ENCODE measurements at places on chromosomes 6 and 20. TPM values are rescaled to one million over a fixed set of nuclear protein-coding genes. Genes with fewer than 3 reads are reported as not detected.

The PSMG4 gene
- total RNA-seq, result 37.9 TPM

The IPCEF1 gene
- 6.6 TPM for total RNA-seq

The TREML2 gene
- not detected for total RNA-seq

The BLTP3A gene
- total RNA-seq, result 11.3 TPM

The DHX35 gene
- total RNA-seq, result 26.1 TPM

The FAM83B gene
- total RNA-seq, result 1.5 TPM

The ZFP57 gene
- 0.10 TPM for total RNA-seq

The SLC32A1 gene
- total RNA-seq, result not detected

The DUSP15 gene
- total RNA-seq, result 2.5 TPM

The MTHFD1L gene
- total RNA-seq, result 46.0 TPM

The CDKN1A gene
- 0.55 TPM for total RNA-seq

GRCh38 chr6:46255528-46255927 is 84.7 kb upstream of the ENPP5 start:
- no peak for DNase-seq

GRCh38 chr6:54138795-54139194 is 27.6 kb downstream of the MLIP start:
- no peak for DNase-seq

GRCh38 chr6:83257791-83258190 is 64.6 kb downstream of the RWDD2A start:
- DNase-seq, result no peak

DNA sequence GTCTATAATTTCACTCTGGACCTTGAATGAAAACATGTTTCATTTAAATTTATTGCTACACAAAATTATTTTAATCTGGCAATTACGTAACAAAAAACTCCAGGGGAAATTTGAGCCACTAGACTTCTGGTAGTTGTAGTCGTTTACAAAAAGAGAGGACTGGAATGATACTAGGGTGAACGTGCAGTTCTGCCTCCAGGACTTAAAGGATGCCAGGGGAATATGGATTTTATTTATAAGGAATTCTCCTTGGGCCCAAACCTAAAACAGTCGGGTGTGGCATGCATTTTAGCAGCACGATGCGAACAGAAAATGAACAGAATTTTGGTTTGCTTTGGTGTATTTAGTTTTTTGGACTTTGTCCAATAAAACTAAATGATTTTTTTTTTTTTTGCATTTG is 76.9 kb downstream of the PRL start:
- DNase-seq, result no peak

GRCh38 chr6:166950443-166950821 is 5.9 kb downstream of the RNASET2 start:
- DNase-seq, result no peak

GRCh38 chr20:53399592-53400335 is 193.9 kb downstream of the ZNF217 start:
- DNase-seq, result no peak

GRCh38 chr6:63303476-63303875 is 16.3 kb downstream of the LGSN start:
- DNase-seq, result no peak

GRCh38 chr20:2617099-2617714 is 35.2 kb upstream of the NOP56 start:
- no peak for DNase-seq

DNA sequence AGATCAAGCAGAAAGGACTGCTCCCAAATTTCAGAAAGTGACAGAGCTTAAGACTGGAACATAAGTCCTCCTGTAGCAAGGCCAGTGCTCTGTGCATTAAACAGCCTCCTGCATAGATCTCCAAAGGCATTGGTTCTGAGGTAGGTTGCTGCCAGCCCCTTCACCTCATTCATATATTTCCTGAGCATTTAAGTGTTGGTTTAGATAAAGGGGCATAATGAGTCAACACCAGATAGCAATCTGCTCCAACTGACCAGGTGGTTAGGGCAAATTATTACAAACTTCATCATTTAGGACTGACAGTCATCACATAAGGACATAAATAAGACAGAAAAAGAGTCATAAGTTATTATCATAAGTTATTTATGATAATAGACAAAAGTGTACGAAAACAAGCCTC is 10.7 kb downstream of the PTPRK start:
- DNase-seq, result no peak

GRCh38 chr6:37822851-37823682 is 3.5 kb downstream of the ZFAND3 start:
- no peak for DNase-seq

- peak; percentile 82 for DNase-seq
Measured at GRCh38 chr6:169326067-169326799, 72.6 kb upstream of the THBS2 start.

DNA sequence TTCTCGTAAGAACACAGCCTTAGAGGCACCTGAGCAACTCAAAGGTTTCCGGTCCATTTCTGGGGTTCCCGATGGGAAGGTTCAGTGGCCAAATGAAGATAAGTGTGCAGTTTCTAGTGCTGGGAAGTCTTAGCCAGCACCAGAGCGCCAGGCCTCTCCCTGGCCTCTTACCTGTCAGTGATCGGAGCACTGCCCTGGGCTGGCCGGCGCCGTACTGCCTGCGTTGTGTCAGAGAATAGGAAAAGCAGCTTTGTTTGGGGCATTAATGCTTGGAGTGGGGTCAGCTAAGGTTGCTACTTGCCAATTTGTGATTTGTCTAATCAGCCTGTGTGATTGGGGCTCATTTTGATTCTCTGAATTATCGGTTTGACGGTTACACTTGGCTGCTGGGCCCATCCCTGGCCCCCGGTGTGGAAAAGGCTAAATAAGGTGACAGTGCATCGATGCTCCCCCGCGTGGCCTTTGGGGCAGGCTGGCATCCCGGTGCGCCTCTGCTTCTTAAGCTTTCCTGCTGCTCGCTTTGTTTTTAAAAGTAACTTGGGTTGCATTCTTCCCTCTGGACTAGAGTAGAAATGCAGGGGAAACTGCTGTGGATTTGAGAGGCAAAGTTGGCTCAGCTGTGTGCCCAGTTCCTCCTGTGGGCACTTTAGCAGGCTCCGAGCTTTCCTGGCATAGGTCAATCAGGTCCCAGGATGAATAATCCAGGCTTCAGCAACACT is 51.8 kb downstream of the TCP11 start:
- DNase-seq, result peak; percentile 53

- DNase-seq, result no peak
Measured at GRCh38 chr6:142642651-142643050, 302.3 kb downstream of the HIVEP2 start.

GRCh38 chr6:116665464-116665863 is 3.1 kb downstream of the ZUP1 start:
- no peak for DNase-seq

DNA sequence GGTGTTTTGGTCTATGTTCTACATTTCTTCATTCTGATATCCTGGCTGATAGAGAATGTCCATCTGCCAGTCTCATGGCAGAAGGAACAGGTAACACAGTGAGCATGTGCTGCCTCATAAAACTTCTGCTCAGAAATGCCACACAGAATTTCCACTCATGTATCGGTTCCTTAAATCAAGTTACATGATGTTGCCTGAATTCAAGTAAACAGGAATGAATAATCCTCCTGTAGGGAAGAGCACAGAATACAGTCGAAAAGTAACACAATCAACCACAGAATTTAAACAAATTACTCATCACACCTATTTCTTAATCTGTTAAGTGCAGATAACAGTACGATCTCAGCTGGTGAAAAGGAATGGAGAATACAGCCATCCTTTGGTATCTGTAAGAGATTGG is 74.7 kb downstream of the FAM217A start:
- DNase-seq, result no peak

DNA sequence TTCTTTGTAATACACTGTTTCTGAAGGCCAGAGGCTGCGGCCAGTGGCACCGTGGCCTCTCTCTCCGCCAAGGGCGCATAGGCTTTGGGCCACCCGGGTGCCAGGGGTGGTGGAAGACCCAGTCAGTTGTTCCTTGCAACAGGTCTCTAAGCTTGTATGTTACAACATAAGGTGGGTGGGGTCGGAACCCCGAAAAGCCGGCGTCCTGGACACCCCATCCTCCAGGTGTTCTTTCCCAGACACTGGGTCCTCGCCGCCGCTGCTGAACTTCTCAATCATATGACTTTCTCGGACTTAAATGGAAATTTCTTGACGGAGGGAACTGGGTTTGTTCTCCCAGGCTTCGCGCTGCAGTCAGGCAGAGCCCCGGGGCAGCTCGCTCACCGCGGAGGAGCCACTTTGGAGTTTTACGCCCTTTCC is 983 bp upstream of the KCNQ5 start:
- DNase-seq, result peak; percentile 41

DNA sequence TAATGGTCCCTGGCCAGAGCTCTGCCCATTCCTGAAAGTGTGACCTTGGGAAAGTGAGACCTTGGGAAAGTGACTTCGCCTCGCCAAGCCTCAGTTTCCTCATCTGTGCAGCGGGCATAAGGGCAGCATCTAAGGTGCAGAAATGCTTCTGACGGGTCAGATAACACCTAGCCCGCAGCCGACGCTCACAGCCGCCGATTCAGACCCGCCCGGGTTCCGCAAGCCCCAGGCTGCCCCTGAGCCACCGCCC is 486 bp downstream of the FKBP1A start:
- DNase-seq, result no peak

DNA sequence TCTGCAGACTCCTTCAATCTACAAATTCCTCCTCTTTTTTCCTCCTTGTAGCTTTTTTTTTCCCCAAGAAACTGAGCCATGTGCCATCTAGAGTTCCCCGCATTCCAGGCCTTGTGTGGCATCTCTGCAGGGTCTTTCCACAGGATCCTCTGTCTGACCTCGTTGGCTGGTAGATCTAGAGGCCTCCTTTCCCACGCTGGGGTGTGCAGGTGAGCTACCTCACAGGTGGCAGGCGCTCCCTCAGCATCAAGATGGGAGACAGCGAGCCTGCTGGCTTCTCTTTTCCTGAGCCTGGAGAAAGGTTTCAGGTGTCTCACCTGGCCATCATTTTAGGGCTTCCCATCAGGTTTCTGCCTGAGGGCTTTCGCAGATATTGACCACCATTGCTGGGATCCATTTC is 9.6 kb upstream of the NELFCD start:
- DNase-seq, result peak; percentile 7

GRCh38 chr20:62355878-62356588 is 11.1 kb downstream of the LAMA5 start:
- peak; percentile 78 for DNase-seq

- no peak for DNase-seq
Measured at GRCh38 chr20:24381886-24382285, 87.5 kb upstream of the SYNDIG1 start.

- DNase-seq, result no peak
Measured at GRCh38 chr20:36043441-36043840, 75.1 kb downstream of the CNBD2 start.

DNA sequence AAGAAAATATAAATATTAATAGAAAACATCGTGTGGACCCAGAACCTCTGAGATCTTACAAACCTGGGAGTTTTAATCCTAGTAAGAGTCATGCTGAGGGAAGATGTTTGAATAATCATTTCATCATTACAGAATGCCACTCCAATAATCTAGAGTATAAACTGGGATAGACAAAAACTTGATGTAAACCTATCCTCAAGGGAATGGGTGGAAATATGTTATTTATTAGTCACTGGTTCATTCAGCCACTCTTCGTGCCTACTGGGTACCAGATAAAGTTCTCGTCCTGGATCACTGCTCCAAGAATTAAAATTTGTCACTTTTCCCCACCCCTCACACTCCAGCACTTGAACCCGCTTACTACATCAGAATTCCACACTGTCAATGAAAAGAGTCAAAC is 7.7 kb downstream of the HLA-B start:
- DNase-seq, result no peak

DNA sequence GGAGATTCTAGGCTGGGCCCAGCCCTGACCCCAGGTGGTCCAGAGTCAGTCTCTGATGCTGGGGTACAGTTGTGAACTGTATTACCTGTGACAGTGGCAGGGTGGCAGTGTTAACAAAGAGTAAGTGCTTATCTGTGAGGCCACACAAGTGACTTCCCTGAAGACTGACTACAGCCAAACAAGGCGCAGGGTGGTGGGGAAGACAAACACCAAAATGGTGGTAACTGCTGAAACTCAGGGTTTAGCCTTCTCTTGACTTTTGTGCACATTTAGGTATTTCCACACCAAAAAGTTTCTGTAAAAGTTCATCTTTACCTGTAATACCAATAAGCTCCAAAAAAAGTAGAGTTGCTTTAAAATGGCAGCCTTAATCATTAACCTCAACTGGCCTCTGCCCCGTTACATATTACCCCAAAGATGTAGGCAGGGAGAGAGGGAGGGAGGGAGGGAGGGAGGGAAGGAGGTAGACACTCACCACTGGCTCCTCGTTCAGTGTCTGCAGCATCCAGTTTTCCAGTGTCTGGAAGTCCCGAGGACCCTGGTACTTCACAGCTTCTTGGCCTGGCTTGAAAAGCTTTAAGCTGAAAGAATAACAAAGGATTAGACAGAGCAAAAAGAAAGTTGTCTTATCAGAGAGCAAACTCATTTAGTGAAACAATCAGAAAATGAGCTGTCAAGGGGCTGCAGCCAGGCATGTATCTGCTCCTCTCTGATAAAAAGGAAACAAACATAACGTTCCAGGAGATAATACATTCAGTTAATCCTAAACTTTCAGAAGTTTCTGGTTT is 11.3 kb downstream of the TXNDC5 start:
- DNase-seq, result peak; percentile 51

DNA sequence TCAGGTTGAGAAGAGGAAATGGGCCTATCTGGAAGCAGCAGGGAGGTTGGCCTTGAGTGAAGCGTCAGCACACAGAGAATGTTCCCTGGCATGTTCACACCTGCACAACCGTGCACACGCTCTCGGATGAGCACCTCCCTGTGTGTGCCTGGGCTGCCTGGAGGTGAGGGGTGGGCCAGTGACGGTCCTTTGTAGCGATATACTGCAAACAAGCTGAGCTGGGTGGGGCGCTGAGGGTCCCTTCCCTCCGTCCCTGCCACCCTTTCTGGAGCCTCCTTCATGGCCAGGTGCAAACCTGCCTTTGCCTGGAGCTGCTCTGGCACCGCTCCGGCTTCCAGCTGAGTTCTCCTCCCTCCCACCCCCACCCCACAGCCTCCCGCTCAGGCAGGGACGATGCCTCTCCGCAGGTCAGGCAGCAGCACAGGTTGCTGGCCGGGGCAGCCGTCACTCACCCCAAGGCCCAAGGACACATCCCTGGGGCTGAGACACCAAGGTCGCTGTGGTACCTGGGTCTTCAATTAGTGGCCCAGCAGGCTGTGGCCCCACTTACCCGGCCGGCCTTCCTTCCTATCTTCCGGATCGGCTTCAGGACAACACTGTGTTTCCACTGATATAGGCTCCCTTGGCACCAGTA is 111.6 kb downstream of the ERMARD start:
- peak; percentile 64 for DNase-seq

DNA sequence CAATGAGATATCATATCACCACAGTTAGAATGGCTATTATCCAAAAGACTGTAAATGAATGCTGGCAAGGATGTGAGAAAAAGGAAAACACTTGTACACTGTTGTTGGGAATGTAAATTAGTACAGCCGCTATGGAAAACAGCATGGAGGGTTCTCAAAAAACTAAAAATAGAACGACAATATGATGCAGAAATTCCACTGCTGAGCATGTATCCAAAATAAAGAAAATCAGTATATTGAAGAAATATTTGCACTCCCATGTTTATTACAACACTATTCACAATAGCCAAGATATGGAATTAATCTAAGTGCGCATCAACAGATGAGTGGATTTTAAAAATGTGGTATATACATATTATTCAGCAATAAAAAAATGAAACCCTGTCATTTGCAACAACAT is 898.9 kb upstream of the MAN1A1 start:
- no peak for DNase-seq

GRCh38 chr20:38173237-38174156 is 8.4 kb upstream of the TGM2 start:
- DNase-seq, result no peak
